ENCODE measurements at places on chromosomes 13 and 19.

GRCh38 chr13:100541897-100542825 is 46.4 kb downstream of the GGACT start:
- DNase-seq = no peak

- no peak for DNase-seq
Observed at GRCh38 chr13:27403203-27403678, 21.2 kb upstream of the GTF3A start.

DNA sequence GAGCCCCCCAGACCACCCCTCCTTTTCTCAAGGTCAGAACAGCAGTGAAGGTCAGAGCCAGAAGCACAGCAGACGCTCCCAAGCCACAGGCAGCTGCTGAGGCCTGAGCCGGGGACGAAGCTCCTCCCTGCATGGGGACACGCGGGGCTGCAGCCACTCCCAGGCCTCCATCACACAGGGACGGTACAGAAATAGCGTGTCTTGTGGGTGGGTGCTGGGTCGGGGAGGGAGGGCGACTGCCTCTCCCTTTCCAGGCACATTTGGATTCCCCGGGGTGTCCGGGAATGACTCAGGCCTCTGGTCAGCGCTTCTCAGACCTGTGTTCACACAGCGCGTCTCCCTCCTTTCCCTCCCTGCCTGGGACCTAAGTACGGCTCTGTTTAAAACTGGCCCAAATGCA is 33.2 kb downstream of the RASA3 start:
- DNase-seq = no peak

GRCh38 chr13:85379433-85379832 is 419.8 kb downstream of the SLITRK6 start:
- no peak for DNase-seq

DNA sequence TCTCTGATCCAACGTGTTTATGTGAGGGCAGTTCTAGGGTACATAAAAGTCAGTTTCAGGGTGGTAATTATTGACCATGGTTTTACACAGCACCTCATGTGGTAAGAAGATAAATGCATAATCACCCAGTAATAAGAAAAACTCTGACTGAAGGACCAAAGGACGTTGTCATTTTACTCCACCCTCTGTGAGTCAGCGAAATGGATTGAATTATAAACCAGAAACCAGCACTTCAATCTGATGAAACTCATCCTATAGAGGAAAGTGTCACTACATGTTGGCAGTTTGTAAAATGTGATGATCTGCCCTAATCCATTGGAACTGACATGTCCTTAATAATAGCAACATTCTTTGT is 406.8 kb downstream of the KLF5 start:
- DNase-seq = no peak

DNA sequence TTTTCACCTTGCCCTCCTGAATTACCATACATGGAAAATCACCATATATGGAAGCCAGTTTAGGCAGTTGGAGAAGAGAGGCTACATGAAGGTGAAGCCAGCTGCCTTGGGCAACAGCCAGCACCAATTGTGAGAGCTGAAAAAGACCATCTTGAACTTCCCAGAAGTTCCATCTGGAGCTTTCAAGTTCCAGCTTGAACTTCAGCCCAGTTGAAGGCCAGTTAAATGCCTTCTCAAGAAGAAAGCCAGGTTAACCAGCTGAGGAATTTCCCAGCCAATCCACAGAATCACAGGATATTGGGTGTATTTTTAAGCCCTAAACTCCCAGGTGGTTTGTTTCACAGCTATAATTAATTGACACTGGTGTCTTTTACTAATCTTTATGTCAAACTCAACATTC is 713.6 kb upstream of the MIR17HG start:
- no peak for DNase-seq

DNA sequence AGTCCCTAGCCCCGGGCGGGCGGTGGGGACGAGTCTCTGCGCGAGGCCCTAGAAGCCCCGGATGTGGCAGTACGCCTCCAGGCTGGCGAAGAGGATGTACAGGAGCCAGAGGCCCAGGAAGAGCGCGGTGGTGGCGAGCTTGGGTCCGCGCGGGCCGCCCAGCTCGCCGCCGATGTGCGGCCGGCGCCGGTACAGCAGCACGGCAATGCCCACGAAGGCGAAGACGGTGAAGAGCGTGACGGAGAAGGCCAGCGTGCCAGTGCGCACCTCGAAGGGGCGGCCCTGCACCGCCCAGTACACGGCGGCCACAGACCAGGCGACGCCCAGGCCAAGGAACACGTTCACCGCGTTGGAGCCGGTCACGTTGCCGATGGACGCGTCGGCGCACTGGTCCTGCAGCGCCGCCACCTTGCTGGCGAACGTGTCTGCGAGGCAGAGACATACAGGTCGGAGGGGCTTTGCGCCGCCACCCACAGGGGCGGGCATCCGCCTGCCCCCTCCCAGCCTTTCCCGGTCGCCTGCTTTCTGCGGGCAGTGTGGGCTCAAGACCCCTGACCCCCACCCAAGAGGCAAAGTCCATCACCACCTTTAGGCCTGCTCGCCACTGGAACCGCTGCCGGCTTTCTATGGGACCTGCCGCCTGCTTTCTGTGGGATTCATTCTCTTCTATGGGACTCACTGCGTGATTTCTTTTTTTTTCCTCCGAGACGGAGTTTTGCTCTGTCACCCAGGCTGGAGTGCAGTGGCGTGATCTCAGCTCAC is 10.9 kb upstream of the MEIS3 start:
- DNase-seq = no peak

DNA sequence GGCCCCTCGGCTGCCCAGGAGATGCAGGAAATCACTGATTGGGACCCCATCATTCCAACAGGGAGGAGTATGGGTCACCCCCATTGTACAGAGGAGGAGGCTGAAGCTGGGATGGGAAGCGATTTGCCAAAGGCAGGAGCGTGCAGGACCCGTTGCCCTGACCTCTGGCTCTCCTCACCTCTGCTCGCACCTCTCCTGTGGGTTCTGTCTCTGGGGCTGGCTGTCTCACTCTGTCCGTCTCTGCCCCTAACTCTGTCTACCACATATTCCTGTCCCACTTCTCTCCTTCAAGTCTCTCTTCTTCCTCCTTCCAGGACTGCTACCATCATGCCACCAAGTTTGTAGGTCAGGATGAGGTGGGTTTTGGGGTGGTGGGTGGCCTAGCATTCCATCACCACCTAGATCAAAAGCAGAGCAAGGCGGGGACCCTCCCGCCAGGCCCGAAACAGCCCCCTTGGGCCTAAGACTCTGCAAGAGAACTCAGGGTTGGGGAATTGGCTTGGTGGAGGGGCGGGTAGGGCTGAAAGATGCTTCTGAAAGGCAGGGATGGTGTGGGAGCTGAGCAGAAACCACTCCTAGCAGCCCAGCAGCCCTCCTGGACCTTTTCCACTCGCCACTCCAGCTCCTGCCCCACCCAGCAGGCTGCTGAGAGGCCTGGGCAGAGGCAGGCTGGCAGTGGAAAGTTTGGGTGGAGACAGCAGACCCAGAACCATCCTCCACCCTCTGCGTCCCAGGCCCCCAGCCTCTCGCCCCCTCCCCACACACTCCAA is 1.0 kb upstream of the LGALS7 start:
- no peak for DNase-seq

DNA sequence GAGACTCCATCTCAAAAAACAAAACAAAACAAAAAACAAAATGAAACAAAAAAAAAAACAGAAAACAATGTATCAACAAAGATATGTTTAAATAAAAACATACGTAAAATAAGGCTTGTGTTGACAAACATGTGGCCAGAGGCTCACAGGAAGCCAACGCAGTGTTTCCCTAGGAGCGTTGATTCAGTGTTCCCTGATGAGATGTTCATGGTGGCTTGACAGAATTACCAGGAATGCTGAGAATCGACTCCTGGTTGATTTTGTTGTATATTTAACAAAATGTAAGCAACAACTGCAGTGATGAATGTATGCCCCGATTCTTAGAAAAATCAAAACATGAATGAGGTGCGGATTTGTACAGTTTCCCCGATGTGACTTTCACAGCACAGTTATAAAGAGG is 8.9 kb upstream of the ZNF787 start:
- no peak for DNase-seq

GRCh38 chr19:45999653-46000121 is 4.4 kb downstream of the CCDC61 start:
- DNase-seq = no peak

GRCh38 chr13:20125783-20126165 is 35.1 kb downstream of the GJA3 start:
- DNase-seq = no peak

GRCh38 chr13:54676526-54677113 is 1648.0 kb downstream of the OLFM4 start:
- DNase-seq = no peak

DNA sequence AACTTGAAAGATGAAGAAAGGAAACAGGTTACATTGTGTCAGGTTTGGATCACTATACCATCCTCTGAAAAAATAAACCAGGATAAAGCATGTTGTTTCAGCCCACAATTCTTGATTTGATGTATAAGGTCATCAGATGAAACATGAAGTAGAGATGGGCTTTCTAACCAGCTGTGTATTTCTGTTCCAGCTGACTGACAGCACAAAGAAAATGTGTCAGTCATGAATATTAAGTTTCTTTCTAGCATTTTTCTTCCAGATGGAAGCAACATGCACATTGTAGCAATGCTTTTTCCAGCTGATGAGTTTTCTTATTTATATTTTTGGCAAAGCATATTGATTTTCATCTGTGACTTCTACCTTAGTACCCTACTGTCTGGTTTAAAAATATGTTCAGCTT is 199.6 kb downstream of the OXGR1 start:
- DNase-seq = no peak

DNA sequence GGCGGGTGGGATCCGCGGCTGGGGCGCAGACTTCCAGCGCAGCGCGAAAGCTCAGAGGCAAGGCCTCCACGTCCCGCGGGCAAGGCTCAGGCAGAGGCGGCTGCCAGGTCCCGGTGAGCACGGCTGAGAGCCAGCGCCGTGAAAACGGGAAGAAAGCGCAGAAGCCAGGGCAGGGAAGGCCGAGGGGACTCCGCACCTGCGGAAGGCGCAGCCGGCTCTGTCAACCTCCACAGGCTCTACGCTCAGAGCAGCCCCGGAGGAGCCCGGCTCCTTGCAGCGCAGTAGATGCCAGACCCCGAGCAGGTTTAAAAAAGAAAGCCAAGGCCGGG is 131.0 kb downstream of the RNF17 start:
- DNase-seq = no peak

GRCh38 chr13:77177646-77178045 is 149.2 kb downstream of the MYCBP2 start:
- no peak for DNase-seq

DNA sequence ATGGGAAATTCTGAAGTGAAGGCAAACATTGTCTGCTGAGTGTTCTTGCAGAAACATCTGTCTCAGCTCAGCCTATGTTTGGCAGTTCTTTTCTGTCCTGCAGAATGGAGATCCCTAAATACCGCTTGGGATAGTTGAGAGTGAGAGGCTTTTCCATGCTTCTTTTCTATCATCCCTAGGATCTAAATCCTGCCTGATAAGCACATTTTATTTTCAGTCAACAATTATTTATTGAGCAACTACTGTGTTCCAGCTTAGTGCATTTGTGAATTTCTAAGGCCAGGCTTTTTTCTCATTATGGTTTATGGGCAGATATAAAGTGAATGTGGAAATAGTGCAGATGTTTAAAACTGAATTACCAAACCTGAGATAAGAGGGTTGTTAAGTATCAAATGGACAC is 62.6 kb downstream of the SLC10A2 start:
- no peak for DNase-seq

DNA sequence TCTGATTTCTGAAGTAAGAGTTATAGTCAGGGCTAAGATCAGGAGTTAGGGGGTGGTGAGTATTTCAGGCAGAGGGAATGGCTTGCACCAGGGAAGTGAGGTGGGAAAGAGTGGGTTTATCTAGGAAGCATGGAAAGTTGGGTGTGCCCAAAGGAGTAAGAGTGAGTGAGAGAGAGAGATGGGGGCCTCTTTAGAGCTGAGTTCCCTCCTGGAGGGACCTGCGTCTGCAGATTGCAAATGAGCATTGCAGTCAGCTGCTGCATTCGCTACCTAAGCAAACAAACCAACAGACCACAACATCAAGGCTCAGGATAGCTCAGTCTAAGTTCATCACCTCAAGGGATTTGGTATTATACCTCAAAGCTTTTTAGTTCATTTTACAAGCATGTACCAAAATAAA is 405.8 kb downstream of the FGF9 start:
- DNase-seq = no peak
